ENCODE measurements at places on chromosomes 4 and X.

GRCh38 chr4:76581077-76581962 is 146.3 kb downstream of the SHROOM3 start:
- no peak for DNase-seq

DNA sequence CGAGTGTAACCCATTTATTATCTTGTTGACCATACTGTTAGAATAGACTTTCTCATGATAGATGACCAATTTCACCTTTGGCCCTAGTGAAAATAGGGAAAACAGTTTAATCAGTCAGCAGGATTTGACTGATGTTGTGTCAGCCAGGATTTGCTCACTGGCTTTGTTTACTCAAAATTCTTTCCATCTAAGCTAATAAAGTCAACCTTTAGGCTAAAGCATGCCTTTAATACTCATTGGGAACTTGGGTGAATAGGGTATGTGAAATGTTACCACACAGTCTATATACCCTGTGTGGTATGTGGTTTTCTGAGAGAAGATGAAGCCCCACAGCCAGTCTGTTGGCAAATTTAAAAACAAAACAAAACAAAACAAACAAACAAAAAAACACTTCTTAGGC is 18.7 kb upstream of the SPANXB1 start:
- no peak for DNase-seq

GRCh38 chrX:39582976-39583375 is 514.8 kb downstream of the BCOR start:
- DNase-seq = no peak

DNA sequence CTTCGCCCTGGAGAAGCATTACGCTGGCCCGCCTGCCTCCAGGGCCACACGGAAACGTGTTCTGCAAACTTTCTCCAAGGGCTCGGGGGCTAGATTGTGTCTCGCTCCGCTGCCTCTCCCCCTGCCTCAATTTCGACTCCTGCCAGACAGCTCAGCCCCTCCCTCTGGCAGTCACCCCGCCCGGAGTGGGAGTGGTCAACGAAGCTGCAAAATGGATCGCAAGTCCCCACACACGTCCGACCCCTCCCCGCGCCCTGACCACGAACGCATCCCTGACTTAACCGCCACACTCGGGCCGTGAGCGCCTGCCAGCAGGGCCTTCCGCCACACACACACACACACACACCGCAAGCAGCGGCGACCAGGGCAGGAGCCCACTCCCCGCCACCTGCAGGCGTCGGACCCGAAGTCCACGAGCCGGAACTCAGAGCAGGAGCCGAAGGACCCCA is 47.0 kb upstream of the NKAP start:
- no peak for DNase-seq

DNA sequence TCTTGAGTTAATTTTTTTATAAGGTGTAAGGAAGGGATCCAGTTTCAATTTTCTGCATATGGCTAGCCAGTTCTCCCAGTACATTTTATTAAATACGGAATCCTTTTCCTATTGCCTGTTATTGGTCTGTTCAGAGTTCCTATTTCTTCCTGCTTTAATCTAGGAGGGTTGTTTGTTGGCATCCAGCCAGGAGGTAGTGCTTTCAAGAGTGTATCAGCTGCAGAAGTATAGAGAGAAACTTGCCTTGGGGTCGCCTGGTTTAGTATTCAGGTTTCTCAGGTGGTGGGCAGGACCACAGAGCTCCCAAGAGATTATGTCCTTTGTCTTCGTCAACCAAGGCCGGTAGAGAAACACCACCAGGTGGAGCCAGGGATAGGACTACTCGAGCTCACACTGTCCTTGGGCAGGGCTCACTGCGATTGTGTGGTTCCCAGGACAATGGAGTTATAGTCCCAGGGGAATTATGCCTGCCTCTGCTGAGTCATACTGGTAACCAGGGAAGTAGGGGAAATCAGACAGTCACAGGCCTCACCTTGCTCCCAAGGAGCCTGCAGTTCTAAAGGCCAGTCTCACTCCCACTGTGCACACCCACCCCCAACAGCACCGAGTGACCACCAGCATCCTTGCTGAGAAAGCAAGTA is 168.1 kb downstream of the VSIG4 start:
- DNase-seq = no peak

GRCh38 chr4:185383451-185383850 is 12.3 kb downstream of the LRP2BP start:
- DNase-seq = no peak

DNA sequence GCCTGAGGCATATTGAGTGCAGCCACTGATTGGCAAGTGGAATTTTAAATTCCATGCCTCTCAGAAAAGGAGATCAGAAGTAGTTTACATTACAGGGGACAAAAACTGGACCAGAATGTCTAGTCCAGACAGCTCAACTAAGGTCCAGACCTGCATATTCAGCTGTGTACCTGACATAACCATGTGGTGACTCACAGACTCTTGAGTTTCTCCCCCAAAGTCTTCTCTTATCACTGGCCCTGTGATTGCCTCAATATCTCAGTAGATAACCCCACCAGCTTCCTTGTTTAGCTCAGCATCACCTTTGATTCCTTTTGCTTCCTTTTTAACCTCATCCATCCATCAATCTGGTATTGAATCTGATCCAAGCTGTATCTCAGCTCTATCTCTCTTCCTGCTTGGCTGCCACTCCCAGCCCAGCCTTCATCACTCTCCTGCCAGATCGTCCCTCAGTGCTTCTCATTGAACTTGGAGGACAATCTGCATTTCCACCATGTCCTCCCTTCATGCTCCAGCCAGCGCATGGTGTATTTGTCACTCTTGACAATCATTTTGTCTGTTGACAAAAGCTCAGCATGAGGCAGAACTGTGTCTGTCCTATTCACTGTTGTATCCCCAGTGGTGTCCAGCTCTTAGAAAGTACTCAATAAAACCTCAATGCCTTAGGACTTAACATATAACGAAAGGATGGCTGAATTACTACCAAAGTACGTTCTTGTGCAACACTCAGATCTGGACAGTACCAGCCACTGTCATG is 27.8 kb upstream of the SLC2A9 start:
- DNase-seq = no peak

- DNase-seq = no peak
Measured at GRCh38 chr4:3340700-3341083, 47.9 kb downstream of the RGS12 start.

GRCh38 chr4:102772738-102773340 is 12.1 kb upstream of the MANBA start:
- no peak for DNase-seq

DNA sequence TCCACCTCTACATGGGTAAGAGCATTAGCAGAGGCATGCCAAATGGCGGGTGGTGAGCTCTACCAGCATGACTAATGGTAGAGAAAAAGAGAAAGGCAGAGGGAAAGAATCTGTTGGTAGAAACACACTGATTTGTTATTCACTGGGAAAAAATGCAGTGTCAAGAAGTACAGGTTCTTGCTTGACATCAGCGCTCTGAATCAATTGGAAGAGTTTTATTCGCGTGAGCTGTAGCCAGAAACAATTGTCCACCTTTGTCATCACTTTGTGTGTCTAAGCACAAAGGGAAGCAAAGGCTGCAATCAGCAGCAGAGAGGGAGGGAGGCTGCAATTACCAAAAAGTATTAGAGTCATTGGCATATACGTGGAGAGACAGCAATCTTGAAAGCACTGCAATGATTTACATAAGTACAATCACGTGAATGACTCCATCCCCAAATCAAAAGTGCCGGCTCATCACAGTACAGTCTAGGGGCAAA is 67.7 kb upstream of the HS3ST1 start:
- DNase-seq = no peak

GRCh38 chrX:19920945-19921344 is 33.5 kb upstream of the SH3KBP1 start:
- no peak for DNase-seq

DNA sequence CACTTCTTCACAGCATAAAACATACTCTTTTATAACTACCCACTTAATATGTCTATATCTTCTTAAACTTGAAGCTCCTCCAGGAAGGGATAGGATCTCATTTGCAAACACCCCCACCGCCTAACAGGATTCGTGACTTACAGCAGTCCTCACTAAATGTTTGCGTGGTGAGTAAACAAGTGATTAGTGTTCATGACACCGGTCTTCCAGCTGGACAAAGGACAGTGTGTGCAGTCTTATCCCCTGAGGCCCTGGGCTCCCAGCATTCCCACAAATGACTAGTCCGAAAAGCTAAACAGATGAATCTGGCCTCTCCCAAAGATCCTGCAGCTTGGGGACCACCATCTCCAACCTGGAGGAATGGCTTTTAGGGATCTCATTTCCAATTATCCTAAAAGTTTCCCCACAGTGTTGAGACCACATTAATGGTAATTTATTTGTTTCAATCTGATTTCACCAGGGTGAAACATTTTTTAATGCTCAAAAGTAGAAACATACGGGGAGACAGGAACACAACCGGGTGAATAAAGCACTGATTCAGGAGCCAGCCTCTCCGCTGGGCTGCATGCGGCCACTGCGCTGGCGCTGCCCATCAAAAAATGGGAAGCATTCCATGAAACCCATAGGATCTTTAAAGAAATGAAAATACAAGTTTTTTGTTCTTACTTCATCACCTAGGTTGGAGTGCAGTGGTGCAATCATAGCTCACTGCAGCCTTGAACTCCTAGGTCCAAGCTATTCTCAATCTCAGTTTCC is 69.2 kb downstream of the HADH start:
- DNase-seq = peak; percentile 4

GRCh38 chrX:129642641-129643040 is 12.1 kb downstream of the APLN start:
- DNase-seq = no peak

DNA sequence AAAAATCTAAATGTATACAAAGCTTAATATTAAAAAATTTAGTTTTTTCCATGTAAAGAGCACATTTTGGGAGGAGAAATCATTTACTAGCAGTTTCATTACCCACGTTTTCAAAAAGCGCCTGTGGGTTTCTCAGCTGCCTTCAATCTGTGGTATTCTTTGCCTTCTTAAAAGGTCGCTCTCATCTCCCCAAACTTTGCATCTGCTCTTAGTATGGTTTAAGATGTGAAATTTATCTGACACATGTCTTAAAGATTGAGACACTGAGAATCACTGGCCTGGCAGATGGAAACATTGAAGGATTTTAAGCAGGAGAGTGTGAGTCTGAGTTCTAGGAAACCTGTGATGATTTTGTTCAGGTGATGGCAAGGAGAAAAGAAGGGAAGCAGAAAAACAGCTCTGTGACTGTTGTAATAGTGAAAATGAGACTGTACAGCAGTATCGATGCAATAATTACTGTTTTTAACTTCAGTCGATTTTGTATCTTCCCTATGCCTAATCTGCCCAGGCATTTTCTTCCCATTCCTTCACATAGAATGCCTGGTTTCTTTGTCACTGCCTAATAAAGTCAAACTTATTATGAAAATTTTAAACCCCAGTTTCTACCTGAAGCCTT is 75.9 kb downstream of the PAQR3 start:
- DNase-seq = no peak

DNA sequence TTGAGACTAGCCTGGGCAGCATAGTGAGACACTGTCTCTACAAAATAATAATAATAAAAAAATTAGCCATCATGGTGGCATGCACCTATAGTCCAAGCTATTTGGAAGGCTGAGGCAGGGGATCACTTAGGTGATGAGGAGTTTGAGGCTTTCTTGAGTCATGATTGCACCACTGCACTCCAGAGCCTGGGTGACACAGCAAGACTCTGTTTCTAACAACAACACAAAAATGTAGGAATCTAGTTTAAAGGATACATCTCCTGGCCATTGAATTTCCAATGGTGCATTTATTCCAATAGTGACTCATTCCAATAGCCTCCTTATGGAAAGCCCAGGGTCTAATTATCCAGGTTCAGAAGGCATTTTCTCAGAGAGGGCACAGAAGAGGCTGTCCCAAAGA is 21.9 kb upstream of the HERC6 start:
- no peak for DNase-seq

DNA sequence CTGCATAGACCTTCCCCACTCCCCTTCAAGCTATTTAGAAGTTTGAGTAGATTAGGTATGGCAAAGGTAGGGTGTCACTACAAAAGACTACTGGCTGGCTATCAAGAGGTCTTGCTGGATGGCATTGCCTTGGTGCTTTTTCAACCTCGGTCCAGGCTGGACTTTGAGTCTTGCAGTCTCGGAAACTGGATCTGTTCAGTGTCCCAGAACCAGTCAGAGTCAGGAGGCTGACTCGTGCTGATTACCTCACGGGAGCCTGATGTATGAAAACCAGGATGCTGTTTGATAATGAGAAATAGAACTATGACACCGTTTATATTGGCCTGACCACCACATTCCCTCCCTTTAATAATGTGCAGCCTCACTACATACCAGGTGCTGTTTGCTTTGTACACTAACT is 2.7 kb upstream of the PHKA1 start:
- DNase-seq = no peak

- no peak for DNase-seq
Measured at GRCh38 chr4:38856524-38857337, at the start of gene TLR6. TSS of gene TLR6 (minus strand) at chr4:38856817. CDS start at chr4:38829473, 27,344 bp downstream.

All from AG04450 (cell line).